ENCODE measurements at places on chromosomes 7 and 10.

DNA sequence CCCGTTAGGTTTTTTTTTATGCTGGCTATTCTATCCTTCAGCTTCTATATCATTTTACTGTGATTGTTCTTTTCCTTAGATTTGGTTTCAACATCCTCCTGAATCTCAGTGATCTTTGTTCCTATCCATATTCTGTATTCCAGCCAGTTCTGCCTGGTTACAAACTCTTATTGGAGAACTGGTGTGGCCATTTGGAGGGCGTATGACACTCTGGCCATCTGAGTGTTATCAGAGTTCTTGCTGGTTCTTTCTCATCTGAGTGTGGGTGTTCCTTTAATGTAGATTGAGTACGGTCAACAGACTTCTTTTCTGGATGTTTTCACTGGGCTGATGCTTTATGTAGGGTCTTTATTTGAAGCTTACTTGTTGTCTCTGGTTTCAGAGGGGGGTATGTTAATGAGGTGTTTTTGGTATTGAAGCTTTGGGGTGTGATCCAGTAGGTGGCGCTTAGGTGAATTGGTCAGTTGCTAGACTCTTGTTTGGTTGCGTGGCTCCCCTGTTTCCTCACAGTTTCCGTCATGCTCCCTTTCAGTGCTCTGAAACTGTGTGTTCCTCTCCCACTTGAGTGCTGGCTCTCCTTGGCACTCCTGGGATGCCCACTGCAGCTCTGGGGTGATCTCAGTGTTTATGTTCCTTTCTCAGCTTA lies 80.7 kb downstream of the FANK1 start:
- DNase-seq, result no peak

GRCh38 chr10:100509241-100509840 lies 10.3 kb downstream of the SEC31B start:
- DNase-seq, result no peak

DNA sequence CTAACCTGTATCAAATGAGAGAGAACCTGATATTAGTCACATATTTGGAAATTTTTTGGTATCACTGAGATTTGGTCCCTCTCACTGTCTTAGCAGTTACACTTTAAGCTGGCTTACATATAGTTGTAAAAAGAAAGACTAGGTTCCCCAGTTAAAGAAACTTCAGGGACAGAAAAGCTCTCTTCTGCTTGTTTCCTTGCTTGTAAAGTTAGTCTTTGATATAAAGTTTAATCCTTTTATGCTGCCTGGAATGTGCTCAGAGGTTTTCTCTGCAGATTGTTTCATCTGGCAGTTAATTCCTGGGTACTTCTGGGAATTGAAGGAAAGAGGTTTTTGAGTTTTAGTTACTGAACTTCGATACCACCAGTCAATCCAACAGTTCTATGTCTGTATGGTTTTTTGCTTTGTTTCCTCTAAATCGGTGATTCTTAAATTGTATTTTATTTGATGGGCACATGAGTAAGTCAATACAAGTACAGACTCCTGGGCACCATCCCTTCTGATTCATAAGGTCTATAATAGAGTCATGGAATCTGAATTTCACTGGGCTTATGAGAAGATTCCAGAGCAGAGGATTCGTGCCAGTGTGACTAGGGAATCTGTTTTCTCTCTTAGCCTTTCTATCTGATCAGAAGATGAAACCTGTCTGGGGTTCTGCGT lies 1080.9 kb upstream of the C7orf33 start:
- no peak for DNase-seq

DNA sequence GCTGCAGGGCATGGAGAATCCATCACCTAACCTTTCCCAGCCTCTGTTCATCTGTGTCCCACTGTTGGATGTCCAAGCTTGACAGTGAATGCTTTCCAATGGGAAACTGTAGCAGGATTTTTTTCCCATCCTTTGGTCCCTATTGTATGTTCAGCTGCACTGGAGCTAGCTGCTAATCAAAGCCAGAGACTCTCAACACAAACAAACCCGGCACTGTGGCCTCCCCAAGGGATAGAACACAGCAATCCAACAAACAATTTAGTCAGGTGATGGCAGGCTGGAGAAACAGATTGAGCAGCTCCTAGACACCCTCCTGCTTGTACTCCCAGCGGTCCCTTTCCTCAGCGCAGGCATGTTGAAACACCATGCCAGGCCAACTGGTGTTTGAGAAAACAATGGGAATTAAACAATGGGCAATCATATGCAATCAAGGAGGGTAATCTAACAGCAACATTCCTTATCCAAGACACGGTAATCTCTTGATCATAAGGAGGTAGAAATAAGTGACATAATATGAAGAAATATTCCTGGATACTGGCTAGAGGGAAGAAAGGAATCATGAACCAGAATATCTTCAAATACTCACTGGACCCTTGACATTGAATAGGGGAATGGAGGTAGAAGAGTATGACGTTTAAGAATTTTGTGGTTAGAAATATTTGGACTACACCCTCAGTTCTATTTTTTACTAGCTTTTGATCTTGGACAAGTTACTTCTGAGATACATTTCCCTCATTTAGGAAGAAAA lies 15.0 kb downstream of the PTN start:
- DNase-seq, result no peak

- no peak for DNase-seq
These were observed 106.5 kb upstream of the BMPER start for GRCh38 chr7:33798686-33799325.

DNA sequence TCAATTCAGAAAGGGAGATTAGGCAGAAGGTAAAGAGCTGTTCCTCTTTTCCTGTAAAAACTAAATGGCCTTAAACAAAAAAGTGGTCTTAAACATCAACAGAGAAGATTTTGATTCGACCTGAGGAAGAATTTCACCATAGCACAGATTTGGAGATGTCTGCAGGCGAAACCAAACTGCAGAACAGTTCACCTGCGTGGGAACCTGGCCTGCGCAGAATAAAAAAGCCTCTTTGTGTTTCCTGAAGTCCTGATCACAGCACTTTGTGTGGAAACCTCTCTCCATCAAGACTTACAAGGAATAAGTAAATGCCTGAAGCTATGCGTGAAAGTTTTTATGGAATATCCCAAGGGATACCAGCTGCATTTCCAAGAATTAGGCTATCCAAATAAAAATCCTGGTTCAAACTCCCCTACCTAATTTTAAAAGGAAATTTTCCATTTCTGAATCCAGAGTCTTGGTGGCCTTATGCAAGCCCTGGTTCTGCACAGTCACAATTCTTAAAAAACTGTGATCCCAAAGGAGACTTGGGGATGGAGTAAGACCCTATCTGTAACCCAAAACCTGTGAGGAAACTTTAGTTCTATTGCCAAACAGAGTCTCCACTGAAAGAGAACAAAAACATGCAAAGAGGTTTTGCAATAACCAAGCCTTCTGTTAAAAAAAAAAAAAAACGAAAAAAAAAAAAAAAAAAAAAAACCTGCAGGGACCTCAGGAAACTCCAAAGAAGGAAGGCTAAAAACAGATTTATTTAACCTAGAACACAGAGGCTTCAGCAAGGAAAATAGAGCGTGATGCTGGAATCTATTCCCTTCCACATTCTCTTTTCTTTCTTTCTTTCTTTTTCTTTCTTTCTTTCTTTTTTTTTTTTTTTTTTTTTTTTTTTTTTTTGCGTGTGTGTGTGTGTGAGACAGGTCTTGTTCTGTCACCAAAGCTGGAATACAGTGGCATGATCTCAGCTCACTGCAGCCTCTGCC lies 10.4 kb downstream of the CALML3 start:
- no peak for DNase-seq

- DNase-seq, result peak; percentile 8
These were observed 5.7 kb upstream of the TNRC18 start for GRCh38 chr7:5429253-5429856.

DNA sequence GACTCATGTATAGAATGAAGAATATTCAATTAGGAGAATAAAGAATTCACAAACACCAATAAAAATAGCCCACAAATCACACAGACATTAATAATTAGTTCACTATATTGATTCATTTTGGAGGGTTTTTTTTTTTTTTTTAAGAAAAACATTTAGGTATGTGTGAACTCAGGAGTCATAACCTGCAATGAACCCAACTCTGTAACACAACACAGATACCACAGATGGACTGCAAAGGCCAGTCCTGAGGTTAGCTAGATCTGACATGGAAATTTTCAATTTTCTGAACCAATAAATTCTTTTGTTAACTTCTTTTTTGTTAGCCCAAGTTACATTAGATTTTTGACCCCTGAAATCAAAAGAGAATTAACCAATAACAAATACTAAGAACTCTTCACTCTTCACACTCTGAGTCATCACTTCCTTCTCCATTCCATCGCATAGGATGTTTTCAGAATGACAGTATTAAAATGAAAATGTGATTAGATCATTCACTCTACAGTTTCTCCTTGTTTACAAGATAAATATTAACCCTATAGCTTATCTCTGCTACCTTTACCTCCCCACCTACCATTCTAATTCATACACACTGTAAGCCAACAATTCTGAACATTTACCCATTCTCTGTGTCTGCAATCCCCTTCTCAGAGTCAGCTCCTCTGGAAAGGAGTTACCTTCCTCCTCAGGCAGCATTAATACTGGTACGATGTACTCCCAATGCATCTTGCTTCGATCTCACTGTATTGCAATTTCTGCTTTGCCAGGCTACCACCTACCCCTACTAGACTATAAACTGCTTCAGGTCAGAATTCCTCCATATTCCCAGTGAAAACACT lies 141.5 kb downstream of the LRRN3 start:
- no peak for DNase-seq

- DNase-seq, result no peak
These were observed 316.1 kb downstream of the CCDC3 start for GRCh38 chr10:12685261-12686058.
